ENCODE measurements at places on chromosomes 2 and 18.

- no peak for DNase-seq
Observed at GRCh38 chr2:121803503-121803902, 48.1 kb downstream of the TSN start.

- no peak for DNase-seq
Observed at GRCh38 chr2:178715366-178715765, 91.9 kb downstream of the TTN start.

- DNase-seq: peak; percentile 94
Observed at GRCh38 chr2:63588385-63589147, at the start of the genes MDH1 and WDPCP. Gene MDH1, plus strand, starts transcription at chr2:63588963. Its CDS starts 81 bp downstream, at chr2:63589044. Gene WDPCP, minus strand, starts transcription at chr2:63588477. Its CDS starts 206 bp downstream, at chr2:63588271.

DNA sequence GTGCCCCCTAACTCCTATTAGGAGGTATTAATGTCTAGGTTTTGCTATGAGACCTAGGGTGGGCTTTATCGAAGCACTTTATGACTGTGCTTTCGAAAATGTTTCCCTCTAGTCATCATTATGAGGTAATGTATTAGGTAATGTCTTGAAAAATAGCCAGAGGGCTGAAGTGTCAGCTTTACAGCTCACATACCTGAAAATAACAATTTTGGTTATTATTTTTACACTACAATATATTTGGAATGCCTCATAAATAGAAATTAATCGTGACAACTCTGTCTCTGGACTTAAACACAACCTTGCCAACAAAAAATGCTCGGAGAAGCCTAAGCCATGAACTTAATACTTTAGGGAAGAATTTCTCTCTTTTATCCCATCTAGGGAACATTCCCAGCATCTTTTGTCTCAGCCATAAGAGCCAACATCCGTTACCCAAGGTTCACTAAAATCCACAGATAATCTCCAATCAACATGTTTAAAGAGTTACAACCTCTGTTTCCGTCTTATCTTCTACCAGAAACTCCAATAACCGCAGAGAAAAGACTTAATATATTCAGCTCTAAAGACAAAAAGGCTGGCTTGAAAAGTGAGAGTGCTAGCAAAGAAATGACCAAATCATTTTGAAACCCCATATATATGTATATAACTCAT lies 130.9 kb upstream of the RND3 start:
- DNase-seq: no peak

- DNase-seq: no peak
Observed at GRCh38 chr18:68402784-68403183, 312.1 kb downstream of the TMX3 start.

DNA sequence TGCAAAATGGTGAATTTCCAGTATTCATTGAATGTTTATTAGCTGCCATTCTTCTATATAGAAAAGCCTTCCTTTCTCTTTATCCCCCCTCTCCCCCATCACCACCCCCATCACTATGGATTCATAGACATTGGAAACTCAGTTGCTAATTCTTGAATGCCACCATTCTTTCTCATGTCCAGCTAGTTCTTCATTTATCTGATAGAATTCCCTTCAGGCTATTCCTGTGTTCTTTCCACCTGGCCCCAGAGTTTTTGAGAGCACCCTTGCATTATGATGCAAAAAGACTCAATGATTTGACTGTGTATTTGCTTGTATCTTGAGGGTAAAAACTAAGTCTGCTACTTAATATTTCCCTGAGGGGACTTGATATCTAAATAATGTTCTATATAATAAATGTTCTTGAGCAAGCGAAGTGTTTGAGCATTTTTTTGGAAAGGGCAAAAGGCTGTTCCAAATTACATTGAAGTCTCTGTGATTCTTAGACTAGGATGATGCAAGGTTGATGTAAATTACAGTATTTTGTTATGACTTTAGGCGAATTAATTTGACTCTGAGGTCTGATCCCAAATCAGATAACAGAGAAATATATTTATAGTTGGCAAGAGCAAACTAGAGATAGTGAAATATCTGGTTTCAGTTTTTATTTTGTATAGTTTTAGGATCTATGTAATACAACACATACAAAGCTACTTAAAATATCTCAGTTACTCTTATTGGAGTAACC lies 18.8 kb upstream of the SOS1 start:
- DNase-seq: no peak

DNA sequence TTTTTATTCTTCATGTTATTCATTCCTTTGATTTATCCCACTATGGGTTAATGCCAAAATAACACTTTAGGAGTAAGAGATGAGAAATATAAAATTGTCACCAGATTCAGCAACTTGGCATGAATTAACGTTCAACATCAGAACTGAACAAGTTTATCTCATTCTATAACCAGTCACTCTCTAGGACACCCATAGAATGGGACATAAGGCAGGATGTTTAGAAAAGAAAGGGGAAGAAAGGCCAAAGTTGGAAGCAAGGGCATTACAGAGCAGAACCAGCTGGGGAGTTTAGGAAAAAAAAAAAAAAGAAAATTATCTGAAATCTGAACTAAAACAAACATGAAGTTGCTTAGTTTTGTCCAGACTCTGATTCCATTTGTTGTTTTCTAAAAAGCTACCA lies 211.0 kb downstream of the PMAIP1 start:
- no peak for DNase-seq

DNA sequence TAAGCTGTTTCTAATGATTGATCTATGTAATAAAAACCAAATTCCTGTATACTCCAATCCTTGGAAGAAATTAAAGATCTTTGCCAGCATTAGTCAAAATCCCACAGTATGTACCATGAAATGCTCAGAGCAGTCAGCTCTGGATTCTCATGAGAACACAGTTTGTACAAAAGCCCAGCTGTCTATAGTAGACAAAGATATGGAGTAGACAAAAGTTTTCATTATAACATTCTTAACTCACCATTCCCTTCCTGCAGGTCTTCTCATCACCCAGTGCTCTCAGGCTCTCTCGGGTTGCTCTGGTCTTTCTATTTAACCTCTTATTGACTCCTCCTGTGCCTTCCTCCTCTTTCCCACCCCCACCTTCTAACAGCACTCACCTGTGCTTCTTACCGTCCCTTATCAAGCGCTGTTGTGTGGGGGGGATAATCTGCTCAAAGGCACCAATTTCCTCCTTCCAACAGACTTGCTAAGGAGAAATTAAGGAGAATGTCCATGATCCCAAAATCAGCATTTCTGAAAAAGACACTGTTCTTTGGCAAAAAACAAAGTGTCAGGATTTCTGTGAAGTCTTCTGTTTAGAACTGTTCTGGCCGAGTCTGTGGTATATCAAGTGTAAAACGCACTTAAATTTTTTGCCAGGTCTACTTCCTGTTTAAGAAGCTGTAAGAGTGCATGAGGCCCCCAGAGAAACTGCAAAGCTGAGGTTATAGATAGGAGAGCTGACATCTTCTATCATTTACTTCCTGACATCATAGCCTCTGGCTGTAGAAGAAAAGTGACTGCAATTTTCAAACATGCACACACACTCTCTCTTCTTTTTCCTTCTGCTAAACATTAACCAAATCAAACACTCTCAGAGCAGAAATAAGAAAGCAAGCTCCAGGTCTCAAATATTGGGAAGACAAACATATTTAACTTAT lies 144.1 kb downstream of the EVA1A start:
- no peak for DNase-seq
